ENCODE measurements at places on chromosomes 7 and 10.
A peak's percentile ranks its signal among the peaks of the same experiment; 100 is the strongest.

DNA sequence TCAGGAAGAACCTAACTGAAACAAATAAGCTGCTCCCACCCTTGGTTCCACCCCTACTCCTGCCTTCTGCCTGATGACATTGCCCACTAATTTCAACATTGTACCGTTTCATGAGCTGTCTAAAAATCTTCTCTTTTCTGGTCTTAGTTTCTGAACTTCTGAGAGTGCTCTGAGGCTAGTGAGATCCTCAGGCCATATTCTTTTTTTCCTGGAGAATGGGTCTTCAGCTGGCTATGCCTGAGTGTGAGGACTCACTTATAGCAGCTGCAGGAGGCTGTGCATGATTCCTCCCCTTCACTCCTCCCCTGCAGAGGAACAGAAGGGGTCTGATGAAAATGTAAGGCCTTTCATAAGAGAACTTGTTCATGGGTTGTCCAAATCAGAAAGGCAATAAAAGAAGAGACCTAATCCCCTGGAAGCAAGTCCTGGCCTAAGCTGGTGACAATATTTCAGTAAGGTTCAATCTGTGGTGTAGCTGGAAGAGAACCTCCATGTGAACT, 11.1 kb downstream of the HOXA4 start:
- DNase-seq: no peak

DNA sequence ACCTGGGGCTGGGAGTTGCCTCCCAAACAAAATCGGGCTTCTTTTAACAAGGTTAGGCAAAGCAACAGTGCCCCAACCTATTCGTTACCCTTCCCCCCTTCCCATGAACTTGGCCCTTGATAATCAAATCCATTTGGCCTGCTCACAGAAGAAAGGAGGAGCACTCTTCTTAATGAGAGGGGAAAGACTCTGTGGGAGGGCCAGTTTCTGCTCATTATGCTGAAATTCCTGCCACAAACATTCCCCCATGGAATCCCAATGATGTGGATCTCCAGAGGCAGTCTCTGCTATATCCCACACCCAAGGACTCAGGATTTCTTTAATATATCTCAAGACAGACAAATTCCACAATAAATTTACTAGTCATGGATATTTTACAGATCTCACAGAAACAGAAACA, 43.0 kb downstream of the LSM5 start:
- DNase-seq: no peak

- no peak for DNase-seq
Observed at GRCh38 chr7:158531661-158532060, 56.0 kb downstream of the PTPRN2 start.

DNA sequence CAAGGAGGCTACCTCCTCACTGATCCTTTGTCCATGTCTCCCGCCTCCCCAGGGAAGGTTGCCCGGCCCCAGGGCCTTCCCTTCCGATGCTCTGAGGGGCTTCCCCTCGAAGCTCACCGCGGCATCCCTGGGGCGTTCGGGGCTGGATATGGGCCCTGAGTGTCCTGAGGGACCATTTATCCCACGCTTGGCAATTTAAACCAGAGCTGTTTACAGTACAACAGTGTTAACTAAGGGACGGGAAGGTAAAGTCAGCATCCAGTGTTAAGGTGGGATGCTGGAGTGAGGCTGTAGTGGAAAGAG, 92.0 kb downstream of the TCERG1L start:
- no peak for DNase-seq

DNA sequence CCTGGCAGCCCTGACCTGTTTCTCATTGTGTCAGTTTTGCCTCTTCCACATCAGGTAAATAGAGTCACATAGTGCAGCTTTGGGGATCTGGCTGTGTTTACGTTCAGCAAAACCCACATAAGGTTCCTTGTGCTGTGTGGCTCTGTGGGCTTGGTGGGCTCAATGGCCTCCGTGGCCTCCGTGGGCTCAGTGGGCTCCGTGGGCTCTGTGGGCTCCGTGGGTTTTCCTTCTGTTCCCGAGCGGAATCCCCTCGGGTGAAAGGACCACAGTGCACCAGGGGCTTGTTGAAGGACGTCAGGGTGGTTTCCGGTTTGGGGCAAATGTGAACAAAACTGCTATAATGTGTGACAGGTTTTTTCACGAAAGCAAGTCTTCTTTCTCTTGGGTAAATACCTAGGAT, 12.5 kb upstream of the DPYSL4 start:
- peak; percentile 32 for DNase-seq

DNA sequence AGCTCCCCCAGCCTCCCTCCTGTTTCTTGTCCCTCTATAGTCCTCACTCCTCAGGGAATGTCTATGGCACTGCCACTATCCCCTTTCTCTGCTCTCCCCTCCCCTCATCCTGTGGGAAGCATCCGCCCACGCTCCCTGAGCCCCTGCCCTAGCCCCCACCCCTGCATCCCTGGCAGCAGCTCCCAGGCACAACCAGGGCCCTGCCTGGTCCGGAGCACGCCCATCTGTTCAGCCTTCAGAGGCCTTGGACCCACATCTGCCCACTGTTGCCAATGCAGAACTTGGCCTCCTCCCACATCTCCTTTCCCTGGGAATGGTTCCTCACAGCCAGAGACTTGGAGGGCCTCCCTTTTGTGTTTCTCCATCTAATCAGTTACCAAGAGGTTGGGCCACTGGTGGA, 20.4 kb upstream of the TBRG4 start:
- no peak for DNase-seq

DNA sequence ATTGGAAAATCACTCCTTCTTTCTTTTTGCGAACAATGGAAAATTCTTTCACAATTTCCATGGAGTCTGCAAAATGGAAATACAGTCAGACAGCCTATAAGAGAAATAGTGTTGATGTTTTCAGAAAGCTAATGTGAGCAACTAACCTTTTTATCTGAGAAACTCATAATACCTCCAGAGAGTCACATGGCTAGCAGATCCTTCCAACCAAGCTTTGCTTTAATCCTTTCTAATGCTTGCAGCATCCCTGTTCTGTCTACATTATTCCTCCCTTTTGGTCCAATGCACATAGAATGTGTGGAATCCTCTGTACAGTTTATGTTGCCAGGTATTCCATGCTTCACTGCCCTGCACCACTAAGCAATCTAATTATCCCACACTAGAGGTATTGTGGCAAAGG, 717.5 kb upstream of the LRRN3 start:
- no peak for DNase-seq

DNA sequence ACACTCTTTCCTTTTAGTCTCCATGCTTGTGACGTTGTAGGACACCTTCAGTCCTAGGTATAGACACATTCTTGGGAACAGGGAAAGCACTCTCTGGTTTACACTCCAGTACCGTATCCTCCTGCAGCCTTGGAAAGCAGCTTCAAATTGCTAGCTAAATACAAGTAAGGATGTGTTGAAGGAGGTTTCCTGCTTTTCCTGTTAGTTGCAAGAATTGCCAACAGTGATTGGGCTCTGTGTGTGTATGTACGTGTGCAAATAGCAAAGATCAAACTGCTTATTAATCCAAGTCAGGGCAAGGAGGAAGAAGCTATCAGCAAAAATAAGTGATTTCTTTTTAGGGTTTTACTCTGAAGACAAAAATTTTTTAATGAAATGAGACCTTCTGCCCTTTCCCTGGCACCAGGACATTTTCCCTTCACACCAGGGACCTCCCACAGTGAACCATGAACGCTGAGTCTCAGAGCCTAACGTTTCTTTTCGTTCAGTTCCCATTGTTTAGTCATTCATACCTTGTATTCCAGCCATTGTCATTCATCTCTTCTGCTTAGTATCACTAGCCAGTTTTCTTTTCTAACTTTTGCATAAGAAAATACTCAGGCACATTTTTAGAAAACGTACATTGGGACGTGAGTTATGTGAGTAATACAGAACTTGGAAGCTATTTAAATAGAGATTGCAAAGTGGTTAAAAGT, 36.9 kb upstream of the AUTS2 start:
- no peak for DNase-seq

- peak; percentile 18 for DNase-seq
Observed at GRCh38 chr10:90945491-90946070, 24.7 kb upstream of the ANKRD1 start.

DNA sequence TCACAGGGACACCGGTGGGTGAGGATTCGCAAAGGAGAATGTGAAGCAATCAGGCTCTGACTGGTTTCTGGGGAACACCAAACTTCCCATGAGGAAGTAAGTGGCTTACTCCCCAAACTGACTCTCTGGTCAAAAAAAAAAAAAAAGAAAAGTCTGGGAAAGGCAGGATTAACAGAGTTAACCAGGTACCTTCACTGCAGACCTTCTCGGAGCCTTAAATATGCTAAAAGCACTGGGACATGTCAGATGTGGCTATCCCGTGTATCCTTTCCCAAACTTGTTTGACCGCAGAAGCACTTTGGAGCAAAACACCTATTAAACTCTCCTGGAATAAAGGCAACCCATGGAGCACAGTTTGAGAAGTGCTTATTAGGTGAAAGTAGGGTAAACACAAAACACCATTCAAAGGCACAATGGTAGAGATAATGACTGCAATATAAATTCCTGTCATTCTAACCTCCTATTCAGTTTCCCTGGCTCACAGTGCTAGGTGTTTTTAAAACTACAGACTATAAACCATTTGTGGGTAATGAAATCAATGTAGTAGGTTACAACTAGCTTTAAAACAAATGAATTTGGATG, 44.1 kb upstream of the MXI1 start:
- no peak for DNase-seq

- no peak for DNase-seq
Observed at GRCh38 chr7:24365606-24366005, 81.6 kb downstream of the NPY start.

GRCh38 chr10:124748953-124749645, 4.9 kb upstream of the FAM53B start:
- no peak for DNase-seq

DNA sequence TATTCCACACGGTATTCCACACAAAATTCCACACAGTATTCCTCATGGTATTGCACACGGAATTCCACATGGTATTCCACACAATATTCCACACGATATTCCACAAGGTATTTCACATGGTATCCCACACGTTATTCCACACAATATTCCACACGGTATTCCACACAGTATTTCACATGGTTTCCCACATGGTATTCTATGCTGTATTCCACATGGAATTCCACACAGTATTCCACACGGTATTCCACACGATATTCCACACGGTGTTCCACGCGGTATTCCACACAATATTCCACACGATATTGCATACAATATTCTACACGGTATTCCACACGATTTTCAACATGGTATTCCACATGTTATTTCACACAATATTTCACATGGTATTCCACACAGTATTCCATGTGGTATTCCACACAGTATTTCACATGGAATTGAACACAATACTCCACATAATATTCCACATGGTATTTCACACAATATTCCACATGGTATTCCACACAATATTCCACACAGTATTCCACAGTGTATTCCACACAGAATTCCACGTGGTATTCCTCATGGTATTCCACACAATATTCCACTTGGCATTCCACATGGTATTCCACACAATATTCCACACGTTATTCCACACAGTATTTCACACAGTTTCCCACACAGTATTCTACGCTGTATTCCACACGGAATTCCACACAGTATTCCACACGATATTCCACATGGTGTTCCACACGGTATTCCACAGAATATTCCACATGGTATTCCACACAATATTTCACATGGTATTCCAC, 136.0 kb upstream of the CHST15 start:
- DNase-seq: no peak

- no peak for DNase-seq
Observed at GRCh38 chr10:14592026-14592425, 182.7 kb downstream of the FAM107B start.

GRCh38 chr7:104922182-104923009, 91.6 kb upstream of the KMT2E start:
- DNase-seq: no peak

GRCh38 chr10:17022466-17022825, 107.2 kb downstream of the CUBN start:
- DNase-seq: no peak

DNA sequence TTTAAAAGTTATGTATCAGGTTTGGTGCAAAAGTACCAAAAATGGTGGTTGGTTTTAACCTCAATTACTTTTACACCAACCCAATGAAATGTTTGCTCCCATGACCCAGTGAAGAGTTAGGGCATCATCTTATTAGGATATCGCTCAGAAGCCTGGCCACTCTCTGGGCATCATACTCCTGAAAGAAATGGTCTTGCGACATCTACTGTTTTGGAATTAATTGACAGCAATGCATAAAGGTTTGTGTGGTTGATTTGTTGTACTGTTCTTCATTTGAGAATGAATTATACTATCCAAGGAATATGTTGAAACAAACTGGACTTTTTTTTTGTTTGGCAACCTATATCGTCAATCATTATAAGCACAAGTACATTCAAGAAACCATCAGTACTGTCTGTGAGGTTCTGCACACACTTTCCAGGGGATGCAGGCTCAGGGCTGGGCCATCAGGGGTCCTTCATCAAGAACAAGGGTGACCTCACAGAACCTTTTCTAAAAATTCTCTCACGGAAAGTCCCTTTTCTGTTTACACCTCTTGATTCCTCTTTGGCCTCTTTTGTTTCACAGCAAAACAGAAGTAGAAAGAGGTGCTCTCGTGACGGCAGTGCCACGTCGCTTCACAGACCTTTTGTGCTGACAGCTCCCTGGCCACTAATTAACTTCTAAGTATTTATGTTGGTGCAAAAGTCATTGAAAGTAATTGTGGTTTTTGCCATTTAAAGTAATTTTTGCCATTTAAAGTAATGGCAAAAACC, 117.2 kb upstream of the KLF6 start:
- no peak for DNase-seq

DNA sequence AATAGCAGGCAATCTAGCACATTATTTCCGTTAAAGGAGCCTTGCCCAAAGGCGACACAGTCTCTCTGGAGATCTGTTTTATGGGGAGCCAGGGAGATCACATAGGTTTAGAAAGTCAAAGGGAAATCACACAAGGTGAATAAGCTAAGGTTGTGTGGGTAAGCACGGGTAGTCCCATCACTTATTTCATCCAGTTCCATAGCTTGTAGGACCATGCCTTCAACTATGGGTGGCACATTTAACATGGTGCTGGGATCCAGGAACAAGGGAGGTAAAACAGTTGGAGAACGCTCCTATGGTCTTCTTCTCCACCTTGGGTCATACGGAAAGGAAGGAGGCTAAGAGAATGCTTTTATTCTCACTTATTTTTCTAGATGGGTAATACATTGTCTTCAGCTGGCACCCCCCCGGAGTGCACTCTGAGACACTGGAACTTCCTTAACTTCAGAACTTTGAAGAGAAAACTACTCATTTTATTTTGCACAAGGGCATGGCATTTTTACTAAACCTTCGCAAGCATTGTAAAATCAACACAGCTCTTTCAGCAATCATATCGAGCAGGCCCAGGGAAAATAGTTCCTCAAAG, 435.4 kb downstream of the KIF20B start:
- no peak for DNase-seq

GRCh38 chr10:31261511-31262311, 57.3 kb upstream of the ZEB1 start:
- DNase-seq: no peak

DNA sequence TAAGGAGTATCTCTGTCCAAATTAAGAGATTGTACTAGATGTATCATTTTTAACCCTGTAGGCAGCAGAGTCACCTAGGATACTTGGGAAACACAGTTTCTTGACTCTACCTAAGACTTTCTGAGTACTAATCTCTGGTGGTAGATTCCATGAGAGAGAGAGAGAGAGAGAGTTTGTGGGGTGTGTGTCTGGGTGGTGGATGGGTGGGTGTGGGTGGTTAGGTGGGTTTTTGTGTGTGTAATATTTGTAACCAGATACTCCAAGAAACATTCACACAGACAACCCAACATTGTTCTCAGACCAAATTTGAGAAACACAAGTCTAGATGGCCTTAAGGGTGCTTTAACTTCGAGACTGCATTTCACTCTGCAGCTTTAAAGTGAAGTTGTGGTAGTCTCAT, 215.2 kb downstream of the PRKG1 start:
- no peak for DNase-seq

Measured in posterior cingulate gyrus (tissue), 11 donors.